Naive thymus-derived CD4-positive, alpha-beta T cell (primary cell): ENCODE measurements at places on chromosomes 1 and 21.

DNA sequence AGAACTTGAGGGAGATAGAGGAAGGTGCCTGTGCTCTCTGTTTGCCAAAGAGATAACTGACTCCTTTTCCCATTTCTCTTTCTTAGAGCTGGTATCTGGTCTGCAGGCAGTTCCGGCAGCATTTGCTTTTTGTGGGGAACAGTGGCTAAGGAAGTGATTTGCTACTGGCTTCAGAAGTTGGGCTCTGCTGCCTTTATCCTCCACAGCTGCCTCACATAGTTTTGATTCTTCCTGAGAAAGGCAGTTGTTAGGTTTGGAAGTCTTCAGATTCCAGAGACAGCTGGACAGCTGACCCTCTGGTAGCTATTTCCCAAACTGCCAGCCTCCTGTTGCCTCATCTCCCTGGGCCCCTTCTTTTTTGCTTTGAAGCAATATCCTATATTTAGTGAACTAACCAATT is 62.6 kb upstream of the MACF1 start:
- DNase-seq = no peak

DNA sequence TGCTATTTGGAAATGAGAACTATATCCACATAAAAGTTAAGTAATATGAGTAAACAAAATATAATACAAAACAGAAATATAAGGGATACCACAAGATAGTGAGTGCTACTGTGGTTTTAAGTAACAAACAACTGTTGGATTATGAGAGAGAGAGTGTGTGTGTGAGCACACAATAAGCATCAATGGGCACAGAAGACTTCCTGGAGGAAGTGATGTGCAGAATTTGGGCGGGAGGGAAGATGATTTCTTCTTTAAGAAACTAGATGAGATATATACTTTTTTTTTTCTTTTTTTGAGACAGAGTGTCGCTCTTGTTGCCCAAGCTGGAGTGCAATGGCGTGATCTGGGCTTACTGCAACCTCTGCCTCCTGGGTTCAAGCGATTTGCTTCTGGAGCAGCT is 7.9 kb upstream of the IER5 start:
- no peak for DNase-seq

DNA sequence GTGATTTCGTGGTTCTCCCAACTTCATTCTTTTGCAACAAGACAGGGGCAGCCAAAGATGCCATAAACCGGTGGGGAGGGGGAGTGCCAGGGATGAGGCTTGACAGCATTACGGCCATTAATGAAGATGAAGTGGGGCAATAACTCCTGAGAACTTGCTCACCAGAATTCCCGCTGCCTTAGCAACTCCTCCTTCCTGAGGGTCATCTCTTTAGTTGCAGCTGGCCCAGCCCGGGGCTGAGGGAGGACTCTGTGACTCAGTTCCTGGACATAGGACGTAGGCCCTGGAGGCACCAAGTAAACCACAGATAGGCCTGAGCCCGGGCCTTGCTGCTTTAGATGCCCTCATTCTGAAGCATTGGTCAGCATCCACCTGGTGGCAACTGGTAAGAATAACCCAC is 330.2 kb downstream of the RRAGC start:
- no peak for DNase-seq

- no peak for DNase-seq
Measured at GRCh38 chr1:5901841-5902240, 90.4 kb downstream of the NPHP4 start.

DNA sequence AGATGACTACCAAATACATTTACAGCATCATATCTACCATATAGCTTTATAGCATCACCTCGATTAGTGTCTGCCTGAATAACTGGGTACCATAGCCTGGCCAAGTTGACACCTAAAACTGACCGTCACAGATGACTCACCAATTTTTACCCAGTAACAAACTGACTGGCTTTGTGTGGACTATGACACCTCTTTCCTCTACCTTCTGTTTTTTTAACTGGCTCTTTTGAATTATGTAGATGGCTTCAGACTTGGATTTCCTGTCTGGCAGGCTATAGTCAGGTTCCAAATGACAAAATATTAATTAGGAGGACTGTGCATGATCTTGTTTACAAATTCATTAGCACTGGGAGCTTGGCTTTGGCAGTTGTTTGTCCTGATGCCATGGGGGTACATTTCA is 360.3 kb downstream of the TGFB2 start:
- DNase-seq = no peak

- DNase-seq = no peak
Measured at GRCh38 chr21:35850029-35850428, 210.3 kb downstream of the SETD4 start.

- DNase-seq = no peak
Measured at GRCh38 chr21:29231756-29232529, 66.8 kb upstream of the BACH1 start.

GRCh38 chr1:95080446-95080845 is 7.7 kb upstream of the ALG14 start:
- no peak for DNase-seq

DNA sequence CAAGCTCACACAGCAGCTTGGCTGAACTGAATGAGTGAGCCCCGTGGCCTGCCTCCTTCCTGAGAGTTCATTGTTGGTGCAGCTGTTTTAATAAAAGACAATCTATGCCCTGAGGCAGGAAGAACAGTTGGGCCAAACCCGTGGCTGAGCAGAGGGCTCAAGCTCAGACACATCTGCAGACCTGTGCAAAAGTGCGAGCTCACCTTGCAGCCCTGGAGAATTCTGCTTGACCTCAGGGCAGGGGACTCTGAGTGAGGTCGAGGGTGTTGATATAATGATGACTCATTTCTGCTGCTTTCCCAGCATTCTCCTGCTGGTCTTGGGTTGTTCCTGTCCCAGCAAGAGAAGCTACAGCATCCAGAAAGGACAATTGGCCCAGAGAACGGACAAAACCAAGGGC is 61.0 kb downstream of the ATP5PO start:
- DNase-seq = no peak

- no peak for DNase-seq
Measured at GRCh38 chr21:34668803-34669148, at the start of gene CLIC6. TSS of gene CLIC6 (plus strand) at chr21:34668994. CDS start at chr21:34669389, 395 bp downstream.

DNA sequence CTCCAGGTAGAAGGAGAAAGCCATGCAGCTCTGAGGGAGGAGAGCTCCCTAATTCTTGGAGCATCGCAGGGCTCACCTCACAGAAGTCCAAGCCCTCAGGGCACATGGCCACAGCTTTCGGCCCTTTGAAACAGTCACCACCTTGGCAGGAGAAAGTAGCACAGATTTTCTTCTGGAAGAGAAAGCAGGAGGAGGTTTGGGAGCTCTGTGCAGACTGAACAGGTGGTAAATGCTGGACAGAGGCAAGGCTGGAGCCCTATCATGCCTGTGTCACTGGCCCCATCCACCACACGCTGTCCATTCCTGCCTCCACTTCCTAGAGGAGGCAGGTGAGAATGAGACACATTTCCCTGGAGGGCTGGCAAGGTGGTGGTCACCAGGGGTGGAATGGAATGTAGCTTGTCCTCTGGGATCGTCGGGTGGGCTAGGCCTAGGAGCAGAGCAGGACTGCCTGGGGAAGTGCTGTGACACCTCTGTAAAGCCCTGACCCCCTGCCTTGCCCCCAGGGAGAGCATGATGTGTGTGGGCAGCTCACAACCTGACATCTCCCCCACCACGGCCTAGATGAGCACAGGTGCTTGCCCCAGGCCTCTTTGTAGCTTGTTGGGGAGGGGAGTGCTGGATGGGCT is 2.8 kb upstream of the INPP5B start:
- DNase-seq = no peak

DNA sequence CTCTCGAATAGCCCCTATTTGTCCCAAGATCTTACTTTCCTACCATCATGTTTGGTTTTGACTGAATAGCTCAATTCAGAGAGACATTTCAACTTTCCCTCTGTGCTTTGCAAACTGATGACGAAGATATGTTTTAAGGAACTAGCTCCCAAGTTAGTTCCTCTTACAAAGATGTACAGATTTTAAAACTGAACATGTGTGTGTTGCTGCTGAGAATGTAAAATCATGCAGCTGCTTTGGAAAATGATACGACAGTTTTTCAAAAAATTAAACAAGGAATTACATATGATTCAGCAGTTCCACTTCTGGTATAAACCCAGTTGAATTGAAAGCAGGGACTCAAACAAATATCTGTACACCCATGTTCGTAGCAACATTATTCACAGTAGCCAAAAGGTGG is 33.6 kb downstream of the KIF26B start:
- DNase-seq = no peak

DNA sequence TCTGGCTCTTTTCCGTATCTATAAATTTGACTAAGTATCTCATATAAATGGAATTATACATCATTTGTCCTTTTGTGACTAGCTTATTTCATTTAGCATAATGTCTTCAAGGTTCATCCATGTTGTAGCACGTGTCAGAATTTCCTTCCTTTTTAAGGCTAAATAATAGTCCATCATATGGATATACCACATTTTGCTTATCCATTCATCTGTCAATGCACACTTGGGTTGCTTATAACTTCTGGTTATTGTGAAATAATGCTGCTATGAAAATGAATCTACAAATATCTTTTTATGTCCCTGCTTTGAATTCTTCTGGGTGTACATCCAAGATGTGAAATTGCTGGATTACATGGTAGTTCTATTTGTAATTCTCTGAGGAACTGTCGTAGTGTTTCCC is 119.6 kb downstream of the RHOU start:
- DNase-seq = no peak
